Epithelial cell of esophagus (primary cell): ENCODE measurements at places on chromosomes 3 and 15.
A peak's percentile ranks its signal among the peaks of the same experiment; 100 is the strongest.

DNA sequence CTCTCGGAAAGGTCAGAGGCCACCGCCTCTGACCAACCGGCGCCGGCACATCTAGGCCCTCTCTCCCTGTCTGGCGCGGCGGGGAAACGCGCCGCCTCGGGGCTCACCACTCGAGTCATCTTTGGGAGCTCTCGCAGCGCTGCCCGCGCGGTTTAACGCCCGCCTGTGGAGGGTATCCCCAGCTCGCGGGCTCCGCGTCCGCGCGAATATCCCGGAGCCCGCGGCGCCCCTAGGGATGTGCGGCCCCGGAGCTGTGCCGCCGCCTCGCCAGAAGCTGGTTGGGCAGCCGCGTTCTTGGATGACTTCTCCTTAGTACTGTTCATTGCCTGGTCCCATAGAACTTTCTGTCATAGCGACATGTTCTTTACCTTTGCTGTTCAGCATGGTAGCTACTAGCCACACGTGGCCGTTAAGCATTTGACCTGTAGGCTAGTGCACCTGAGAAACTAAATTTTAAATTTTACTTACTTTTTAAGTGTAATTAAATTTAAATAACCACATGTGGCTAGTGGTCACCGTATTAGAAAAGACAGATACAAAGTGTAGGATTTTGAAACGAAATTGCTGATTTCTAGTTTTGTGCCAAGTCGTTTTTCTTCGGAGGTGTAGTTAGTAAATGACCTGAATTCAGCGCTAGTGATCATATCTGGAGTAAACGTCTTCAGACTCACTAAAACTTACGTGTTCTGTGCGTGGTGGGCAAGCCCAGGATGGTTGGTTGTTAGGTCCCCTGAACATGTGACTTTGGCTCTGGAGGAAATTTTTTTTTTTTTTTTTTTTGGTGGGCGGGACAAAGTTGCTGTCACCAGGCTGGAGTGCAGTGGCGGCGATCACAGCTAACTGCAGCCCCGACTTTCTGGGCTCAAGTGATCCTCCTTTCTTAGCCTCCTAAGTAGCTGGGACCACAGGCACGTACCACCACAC lies 835 bp downstream of the ARIH2 start:
- peak; percentile 49 for DNase-seq

DNA sequence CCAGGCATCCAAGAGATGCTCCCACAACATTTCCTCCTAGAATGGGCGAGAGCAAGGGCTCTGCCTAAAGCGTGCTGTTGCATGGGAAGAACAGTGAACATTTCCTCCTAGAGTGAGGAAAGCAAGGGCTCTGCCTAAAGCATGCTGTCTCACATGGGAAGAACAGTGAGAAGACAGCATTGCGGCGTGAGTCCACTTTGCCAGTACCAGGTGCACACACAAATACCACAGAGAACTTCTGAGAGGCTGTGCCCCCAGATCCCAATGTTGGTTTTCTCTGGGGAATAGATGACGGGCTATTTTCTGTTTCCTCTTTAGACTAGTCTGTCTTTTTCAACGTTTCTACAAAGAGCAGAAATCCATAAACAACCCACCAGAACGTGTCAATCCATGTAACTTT lies 142.9 kb downstream of the LRRK1 start:
- DNase-seq, result no peak

DNA sequence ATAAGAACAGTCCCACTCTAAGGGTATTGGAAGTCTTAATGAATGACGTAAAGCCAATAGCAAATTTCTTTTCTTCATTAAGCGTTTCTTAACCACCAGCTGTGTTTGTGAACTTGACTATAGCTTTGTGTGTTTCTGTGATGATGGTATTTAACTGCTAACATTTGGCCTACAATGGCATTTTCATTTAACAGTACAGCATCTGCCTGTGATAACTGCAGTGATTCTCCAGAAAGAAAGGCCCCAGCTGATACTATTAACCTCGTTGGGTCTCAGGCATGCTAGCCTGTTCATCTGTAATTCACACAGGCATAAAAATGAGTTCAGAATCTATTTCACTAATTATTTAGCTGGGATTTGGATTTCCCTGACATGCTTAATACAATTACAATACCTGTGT lies 121.9 kb downstream of the NECTIN3 start:
- DNase-seq, result no peak

- no peak for DNase-seq
Measured at GRCh38 chr3:42505128-42505848, 2.8 kb downstream of the VIPR1 start.

GRCh38 chr3:158314426-158315357 lies 204.8 kb downstream of the RSRC1 start:
- no peak for DNase-seq

DNA sequence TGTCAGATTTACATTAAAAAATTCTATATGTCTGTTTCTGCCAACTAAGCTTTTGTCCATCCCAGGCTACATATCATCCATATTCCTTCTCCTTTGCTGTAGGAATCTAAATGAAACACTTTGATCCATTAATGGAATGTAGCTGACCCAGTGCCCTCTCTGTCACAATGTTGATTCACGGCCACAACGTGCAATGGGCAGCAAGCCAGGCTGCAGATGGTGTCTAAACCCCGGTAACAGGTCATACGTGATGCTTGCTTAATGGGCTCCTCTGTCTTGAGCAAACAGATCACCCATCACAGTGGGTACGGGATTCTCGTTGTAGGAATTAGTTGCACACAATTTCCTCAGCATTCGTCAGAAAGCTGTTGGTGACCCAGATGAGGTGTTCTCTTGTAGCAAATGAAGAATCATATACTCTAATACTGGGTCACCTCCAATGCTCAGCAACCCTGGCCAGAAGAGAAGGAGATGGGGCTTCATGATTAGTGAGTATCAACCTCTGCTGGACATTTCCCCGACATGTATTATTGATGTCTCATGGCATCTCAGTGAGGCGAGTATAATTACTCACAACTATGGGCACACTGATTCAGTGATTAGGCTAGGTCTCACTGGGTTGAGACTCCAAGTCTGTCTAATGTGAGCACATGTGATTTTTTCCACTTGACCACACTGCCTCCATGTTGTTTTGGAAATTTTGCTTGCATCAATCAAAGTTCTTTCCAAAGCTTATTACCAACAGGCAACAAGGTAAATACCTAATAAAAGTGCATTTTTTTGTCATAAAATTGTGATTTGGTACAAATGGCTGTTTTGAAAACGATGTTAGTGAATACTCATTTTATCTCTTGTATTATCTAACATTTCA lies 12.9 kb upstream of the DCBLD2 start:
- peak; percentile 65 for DNase-seq

GRCh38 chr3:180855364-180855763 lies 57.1 kb upstream of the FXR1 start:
- DNase-seq, result peak; percentile 29

DNA sequence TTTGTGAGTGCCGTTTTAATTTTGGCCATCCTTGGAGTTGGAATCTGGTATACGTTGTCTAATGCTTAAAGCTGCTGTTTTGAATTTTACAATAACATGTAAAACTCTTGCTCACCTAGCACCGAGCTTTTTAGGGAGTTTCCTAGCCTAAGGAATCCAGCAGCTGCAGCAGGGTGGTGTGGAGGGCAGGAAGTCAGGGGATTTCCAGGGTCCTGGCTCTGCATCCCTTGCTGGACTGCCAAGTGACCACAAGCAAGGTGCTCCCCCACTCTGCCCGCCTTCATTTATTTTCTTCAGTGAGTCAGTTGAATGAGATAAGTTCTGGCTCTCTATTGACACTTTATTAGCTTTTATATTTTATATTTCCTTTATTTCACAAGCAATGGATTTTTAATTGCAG lies 113.7 kb downstream of the ATG7 start:
- no peak for DNase-seq

DNA sequence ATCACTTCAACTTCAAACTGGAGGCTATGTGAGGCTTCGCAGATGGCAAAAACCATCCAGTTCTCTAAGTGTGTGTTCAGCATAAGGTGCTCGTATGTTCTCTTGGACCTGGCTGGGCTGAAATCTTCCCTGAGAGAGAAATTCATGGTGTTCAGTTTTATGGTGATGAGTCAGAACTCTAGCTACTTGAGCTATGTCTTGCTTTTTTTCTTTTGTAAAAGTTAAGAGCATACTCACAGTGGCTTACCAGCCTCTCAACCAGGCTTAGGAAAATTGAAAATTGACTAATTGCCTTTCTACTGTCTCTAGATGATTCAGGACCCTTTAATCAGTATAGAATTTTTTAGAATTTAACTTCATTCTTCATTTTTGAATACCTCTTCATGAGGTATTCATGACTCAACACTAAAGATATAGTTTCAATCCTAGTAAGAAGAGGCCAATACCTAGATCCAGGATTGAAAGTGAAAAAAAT lies 617.5 kb downstream of the TBL1XR1 start:
- DNase-seq, result no peak

GRCh38 chr15:63191895-63192618 lies 2.7 kb downstream of the RAB8B start:
- no peak for DNase-seq

GRCh38 chr3:134863915-134864314 lies 68.9 kb downstream of the EPHB1 start:
- DNase-seq, result no peak

DNA sequence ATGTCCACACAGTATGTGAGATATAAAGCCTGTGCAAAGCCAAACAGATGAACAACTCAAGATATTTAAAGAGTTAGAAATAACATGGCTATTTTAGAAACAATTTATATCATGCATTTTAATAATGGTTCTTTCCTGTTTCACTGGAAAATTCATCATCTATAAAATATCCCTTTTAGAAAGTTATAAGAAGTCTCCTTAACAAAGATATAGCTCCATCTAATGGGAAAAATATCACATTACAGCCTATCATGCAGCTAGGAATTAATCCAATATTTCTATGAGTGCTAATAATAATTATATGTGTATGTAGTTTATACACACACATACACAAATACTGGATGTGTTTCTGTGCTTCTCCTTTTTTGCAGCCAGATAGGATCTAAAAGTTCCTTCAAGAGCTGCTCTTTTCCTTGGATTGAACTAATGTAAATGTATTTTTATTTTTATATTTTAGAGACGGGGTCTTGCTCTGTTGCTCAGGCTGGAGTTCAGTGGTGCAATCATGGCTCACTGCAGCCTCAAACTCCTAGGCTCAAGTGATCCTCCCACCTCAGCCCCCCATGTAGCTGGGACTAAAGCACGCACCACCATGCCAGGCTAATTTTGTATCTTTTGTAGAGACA lies 21.6 kb downstream of the RPL22L1 start:
- DNase-seq, result peak; percentile 34

DNA sequence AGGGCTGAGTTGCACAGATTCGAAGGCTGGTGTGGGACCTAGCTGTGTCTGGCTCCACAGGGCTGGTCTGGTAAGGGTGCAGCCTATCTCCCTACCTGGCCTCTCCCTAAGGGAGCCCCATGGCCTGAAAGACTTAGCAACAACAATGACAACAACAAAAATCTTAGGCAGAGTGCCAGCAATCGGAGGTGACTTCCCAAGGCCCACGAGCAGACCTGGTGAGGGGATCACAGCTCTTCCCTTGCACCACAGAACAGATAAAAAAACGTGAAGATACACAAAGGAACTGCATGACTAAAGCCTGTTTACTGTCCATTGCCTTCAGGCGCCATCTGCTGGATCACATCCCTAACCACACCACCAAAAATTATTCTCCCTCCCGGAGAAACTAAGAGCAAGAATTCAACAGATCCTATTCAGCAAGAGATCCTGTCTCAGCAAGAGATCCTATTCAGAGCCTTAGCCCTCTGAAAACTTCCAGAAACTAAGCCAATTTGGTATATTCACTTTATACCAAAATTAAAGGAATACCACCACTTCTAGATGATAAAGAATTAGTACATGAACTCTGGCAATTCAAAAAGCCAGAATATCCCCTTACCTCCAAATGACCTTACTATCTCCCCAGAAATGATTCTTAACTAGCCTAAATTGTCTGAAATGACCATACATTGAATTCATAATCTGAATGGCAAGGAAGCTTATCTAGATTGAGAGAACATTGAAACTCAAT lies 24.1 kb upstream of the OR5K4 start:
- peak; percentile 69 for DNase-seq

DNA sequence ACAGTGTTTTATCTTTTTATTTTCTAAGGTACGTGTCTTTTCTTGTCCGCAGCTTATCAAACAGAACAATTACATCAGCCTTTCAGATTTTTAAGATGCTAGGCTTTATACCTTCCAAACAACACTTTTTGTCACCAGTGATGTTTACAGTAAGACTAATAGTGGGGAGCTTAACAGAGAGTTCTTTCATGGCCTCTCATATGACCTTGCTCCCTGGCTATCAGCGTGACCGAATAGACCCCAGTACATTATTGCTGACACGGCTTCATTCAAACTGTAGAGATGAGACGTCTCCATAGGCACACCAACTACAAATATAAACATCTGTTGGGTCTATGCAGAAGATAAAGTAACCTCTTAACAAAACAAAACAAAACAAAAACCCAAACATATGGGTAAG lies 477.6 kb upstream of the KCNMB2 start:
- no peak for DNase-seq

GRCh38 chr3:120311863-120312794 lies 27.1 kb upstream of the GPR156 start:
- no peak for DNase-seq

DNA sequence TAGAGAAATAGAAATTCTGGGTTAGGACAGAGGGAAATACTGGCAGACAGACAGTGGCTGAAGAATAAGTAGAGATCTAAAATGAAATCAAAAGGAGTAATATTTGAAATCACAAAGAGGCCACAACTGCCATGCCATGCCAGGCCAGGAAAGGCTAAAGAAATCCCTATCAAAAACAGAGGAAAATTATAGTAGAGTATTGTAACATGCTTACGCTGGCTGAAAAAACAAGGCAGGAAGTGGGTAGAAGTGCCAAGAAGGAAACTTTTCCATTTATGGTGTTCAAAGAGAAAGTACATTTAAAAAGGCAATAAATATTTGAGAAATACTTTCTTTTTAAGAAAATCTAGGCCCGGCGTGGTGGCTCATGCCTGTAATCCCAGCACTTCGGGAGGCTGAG lies 415.7 kb downstream of the PLCL2 start:
- DNase-seq, result no peak

GRCh38 chr3:86801921-86802320 lies 189.0 kb downstream of the VGLL3 start:
- DNase-seq, result no peak

DNA sequence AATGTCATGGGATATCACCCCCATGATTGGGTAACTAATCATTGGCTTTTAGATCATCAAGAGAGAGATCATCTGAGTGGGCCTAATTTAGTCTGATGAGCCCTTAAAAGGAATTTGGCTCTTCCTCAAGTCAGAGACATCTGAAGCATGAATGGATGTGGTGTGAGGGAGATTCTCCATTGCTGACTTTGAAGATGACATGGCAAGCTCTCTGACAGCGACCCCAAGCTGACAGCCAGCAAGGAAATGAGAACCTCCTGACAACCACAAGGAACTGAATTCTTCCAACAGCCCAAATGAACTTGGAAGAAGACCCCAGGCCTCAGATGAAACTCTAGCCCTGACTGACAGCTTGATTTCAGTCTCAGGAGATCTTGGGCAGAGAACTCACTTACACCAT lies 108.4 kb upstream of the SPATA12 start:
- no peak for DNase-seq
